ENCODE measurements at places on chromosomes 2 and 18.

- no peak for DNase-seq
These were observed 66.4 kb downstream of the TSHZ1 start for GRCh38 chr18:75276818-75277609.

DNA sequence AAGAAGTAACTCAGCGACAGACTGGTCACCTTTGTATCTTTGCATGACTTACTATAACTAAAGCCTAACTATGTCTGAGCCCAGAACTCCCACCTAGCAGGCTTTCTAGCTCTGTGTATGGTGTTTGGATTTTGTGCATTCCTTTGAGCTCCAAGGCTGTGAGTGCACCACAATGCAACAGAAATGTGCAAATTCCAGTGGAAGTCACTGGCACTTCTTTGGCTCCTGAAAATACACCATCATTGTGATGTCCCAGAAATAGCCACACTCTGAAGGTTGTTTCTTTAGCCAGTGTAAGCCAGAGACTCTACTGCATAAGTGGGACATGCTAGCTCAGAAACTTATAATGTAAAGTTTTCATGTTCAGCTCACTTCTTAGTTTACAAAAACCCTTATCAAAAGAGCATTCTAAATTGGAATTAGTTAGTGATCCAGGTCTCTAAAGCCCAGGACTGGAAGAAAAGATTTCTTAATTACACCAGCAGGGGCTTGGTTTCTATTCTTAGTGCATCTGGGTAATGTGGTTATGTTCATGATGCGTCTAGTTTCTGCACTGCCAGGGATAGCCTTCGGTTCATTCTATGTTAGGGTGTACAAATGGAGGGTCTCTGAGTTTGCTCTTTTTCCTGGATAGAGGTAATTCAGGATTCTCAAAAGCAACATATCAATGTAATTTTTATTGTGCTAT, 1239.5 kb upstream of the ZEB2 start:
- DNase-seq = no peak

- DNase-seq = no peak
These were observed 154.0 kb downstream of the PMAIP1 start for GRCh38 chr18:60053747-60054304.

DNA sequence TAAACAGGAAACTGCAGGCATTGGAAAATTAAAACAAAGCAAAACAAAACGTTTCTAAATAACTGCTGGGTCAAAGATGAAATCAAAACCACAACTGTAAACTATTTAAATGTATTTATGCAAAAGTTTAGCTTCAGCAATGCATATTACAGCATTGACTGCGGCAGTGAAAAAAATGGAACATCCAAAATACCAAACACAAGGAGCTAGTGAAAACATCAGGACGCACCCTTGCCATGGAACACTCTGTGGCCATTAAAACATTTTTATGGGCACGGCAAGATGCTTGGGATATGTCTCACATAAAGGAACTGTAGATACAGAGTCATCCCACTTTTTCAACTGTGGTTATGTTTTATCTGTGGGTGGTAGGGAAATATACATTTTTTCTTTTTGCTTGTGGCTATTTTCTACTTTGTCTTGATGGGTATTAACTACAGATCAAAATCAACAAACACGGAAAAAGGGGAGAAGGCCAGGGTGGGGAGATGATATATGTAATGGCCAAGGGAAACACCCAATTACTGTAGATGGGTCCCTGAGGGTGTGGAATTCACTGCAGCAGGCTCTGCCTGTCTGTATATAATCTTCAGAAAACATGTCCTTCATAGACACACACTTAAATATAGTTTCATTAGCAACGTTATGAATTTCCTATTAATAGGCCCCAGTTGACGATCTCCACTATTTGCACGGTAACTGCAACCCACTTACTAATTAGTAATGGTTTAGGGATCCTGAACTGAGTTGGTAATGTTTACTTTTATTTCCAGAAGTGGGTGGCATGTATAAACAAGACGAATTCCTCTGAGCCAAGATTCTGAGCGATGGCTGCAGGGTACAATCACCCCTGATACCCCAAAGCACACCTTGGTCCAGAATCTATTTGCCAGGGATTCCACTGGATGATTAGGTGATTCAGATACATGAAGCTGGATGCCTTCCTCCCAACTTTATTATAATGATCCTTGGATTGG, 110.5 kb downstream of the ACKR3 start:
- DNase-seq = no peak

DNA sequence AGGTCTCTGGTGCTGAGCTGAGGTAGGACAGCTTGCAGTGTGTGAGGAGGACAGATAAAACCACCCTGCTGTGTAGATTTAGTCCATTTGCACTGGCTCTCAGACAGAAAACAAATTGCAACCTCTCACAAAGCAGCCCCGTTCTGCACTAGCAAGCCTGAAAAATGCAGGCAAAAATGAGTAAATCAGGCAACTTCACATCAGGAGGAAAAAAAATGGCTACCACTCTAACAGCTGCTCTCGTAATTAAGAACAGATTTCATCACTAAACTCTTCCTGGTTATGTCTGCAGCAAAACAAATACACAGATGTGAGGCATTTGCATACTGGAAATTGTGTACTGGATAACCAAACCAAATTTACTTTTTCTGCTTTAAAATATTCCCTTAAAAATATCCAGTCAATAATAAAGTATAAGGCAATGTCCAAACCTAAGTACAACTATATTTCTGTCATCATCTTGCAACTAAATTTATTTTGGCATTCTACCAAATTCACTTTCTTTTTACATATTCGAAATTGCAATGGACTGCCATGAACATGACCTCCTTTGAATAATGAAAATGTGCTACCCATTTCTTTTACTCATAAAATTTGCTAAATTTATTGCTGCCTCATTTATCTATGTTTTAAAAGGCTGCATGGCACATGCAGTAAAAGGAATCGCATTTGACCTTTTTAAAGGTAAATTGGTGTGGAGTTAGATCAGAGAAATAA, 157.4 kb downstream of the AFF3 start:
- DNase-seq = no peak

GRCh38 chr2:9539531-9539930, 16.1 kb downstream of the ADAM17 start:
- no peak for DNase-seq

DNA sequence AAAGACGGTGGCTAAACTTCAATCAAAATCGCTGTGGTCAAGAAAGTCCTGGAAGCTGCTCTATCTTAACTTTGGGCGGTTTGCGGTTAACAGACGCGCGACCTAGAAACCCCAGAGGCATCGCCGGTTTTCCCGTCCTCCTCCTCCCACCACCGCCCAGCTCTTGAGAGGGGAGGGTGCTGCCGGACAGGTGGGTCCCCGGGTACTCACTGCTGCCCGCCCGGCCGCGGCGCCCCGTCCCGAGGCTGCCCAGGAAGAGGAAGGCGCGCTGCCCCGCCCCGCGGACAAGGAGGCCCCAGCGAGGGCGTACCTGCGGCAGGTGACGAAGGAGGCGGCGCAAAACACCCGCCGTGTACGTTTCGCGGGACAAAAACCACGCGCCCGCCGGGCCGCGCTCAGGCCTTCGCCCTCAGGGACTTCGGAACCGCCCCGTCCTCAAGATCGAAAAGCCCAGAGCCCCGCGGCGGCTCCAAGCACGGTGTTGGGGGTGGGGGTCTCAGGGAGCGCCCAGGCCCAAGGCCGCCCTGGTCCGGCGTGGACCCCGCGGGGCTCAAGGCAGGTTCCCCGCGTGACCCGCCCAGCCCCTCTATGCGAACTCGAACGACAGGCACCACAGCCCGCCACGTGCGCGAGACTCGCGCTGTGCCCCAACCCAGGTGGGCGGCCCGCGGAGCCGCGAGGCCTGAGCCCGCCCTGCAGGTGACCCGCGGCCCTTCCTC, at the start of gene SH3YL1:
Gene SH3YL1 (minus strand): TSS at position 259 of the 719 bp plus-strand sequence. CDS start 48 bp downstream, at position 211.
- no peak for DNase-seq

GRCh38 chr2:35938838-35939237, 416.7 kb upstream of the CRIM1 start:
- DNase-seq = no peak

DNA sequence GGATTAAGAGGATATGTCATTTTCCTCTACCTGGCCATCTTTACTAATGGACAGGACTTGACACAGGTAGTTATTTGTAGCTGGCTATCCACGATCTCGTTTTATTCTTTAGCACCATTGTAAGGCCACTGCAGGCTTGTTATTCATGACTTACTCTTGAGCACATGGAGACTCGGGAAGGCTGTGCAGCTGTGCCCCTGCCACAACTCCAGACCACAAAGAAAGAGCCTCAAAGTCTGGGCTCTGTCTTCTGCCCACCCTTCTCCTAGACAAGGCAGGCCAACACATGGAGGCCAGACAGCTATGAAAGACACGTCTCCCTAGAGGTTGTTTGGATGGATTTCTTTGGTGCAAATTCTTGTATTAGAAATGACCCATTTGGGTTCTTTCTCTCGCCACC, 133.8 kb downstream of the NAPG start:
- DNase-seq = no peak

GRCh38 chr2:26412091-26412673, 10.5 kb downstream of the DRC1 start:
- no peak for DNase-seq

DNA sequence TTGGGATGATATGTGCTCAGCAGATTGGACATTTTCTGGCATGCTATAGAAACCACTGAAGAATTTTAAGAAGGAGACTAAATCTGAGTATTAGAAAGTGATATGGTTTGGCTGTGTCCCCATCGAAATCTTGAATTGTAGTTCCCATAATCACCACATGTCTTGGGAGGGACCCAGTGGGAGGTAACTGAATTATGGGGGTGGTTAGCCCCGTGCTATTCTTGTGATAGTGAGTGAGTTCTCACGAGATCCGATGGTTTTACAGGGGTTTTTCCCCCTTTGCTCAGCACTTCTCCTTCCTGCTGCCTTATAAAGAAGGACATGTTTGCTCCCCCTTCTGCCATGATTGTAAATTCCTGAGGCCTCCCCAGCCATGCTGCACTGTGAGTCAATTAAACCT, 535.9 kb upstream of the VRK2 start:
- DNase-seq = no peak

DNA sequence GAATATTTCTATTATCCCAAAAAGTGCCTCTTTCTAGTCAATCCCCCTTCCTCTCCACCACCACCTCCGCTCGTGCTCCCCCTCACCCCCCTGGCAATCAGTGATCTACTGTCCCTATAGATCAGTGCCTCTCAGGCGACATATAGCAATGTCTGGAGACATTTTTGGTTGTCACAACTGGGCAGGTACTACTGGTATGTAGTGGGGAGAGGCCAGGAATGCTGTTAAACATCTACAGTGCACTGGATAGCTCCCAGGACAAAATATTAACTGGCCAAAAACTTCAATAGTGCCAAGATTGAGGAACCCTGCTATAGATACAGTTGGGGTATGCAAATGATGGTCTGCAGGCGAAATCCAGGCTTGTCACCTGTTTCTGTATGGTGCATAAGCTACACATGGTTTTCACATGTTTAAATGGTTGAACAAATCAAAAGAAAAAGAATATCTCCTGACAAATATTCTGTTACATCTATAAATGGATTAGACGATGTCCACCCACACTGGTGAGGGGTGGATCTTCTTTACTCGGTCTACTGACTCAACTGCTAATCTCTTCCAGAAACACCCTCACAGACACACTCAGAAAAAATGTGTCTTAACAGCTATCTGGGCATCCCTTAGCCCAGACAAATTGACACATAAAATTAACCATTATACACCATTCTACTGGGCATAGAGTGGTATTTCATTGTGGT, 25.5 kb downstream of the DPYSL5 start:
- no peak for DNase-seq

DNA sequence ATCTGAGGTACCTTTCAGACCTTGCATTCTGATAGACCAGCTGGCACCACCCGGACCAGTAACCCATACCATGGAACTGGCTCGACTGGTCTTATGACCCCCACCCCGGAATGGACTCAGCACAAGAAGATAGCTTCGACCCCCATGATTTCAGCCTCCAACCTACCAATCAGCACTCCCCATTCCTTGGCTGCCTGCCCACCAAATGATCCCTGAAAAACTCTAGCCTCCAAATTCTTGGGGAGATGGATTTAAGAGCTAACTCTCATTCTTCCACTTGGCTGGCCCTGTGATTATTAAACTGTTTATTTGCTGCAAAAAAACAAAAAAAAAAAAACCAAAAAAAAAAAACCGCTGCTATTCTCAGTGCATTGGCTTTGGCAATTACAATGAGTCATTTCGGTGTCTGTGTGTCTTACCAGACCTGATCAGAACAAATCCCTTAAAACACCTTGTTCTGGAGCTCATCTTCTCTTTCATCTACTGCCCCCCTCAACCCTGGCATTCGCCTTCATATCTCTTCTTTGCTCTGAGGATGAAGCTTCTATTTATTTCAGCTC, 60.1 kb upstream of the KIF5C start:
- no peak for DNase-seq

DNA sequence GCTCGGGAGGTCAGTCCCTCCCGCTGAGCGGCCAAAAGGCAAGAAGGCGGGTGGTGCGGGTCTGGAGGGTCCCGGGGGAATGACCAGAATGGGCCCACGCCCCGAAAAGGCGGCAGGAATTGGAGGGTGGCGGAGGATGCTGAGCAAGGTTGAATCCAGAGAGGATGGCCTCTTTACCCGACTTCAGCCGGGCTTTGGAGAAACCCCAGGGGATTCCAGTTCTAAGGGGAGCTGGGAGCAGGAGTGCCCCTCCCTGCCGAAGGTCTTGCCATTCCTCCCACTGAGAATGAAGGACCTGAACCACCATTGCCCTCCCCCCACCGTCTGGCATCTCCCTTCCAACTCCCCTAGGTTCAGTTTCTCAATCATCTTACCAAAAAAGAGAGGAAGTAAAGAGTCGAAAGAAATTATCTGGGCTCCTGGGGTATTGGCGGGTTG, 38.9 kb upstream of the ATP6V1B1 start:
- DNase-seq = no peak

DNA sequence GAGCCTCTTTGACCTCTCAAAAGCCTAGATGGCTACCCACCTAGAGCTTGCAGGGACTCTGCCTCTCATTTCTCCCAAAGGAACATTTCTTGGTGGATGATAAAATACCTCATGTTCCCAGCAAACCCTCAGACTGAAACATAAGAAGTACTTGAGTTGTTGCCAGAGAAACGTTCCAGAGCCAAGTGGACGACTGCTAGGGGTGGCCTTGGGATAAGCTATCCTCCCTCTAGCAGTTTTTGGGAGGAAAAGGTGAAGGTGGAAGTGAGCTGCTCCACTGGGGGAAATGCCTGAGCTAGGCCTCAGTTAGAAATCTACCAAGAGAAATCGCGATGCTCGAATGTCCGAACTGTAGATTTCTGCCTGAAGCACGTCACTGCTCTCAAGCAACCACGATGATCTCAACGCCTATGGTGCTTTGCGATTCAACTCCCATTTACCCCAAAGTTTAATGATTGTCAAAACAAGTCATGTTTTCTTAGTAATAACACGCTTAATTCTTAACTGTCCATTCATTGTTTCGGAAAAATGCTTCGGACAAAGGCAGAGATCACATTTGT, 91.5 kb downstream of the CCBE1 start:
- no peak for DNase-seq

DNA sequence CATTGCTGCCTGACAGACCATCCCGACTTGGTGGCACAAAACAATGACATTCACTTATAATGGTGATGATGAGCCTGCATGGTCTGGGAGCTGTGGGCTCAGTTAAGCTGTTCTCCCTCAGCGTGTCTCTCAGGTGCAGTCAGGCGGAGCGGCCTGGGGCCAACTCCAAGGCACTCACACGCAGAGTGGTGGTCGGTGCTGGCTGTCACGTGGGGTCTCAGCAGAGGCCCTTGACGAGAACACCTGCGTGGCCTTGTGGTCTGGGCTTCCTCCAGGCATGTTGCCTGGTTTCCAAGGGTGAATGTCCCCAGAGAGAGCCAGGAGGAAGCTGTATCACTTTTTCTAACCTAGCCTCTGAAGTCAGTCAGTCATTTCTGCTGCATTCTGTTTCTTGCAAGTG, 29.8 kb downstream of the ARMC9 start:
- no peak for DNase-seq
